Stimulated activated CD8-positive, alpha-beta memory T cell treated with anti-CD3 and anti-CD28 coated beads, Interleukin-4, amount 100 ng/mL, for 1 hour (primary cell): ENCODE measurements at places on chromosomes 2 and 18.

GRCh38 chr2:117222809-117223208 lies 591.7 kb upstream of the DDX18 start:
- no peak for DNase-seq

GRCh38 chr18:11115276-11115675 lies 34.1 kb downstream of the PIEZO2 start:
- DNase-seq = no peak

DNA sequence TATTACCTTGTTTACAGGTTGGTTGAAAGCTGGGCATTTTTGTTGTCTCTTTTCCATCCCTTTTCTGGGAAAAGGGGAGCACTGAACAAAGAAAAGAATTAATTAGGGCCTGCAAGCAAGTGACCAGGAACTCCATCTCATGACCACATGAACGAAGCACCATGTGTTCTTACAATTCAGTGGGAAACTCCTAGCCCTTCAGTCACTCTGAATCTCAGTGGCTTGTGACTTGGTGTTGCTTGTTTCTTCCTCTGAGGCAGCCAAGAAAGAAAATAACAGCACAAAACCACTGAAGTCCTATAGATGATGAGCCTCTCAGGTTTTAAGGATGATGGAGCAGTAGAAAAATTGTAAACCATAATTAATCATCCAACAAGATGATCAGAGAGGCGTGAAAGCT lies 129.1 kb upstream of the CAB39 start:
- no peak for DNase-seq

- DNase-seq = no peak
These were observed 6.8 kb downstream of the ACTR1B start for GRCh38 chr2:97656905-97657587.

DNA sequence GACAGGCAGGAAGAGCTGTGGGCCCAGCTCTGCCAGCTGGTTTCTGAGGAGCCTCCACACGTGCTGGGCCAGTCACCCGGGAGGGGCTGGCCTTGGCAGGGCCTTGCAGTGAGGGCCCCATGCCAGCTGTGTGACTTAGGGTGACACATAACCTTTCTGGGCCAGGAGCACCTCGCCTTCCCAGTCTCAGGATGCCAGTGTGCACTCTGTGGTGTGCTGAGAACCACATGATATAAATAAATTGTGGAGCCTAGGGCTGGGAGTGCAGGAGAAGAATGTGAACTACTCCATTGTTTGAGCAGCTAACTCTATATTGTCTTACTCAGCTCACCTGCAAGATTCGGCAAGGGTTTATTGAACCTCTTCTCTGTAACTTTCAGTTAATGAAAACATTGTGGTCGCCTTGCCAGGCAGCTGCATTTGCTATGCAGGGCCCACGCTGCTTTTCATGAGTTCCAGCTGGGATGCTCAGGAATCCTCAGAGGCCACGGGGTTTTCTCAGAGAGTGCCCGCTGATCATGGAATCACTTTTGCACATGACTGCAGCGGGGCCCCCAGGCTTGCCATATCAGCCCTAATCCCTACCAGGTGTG lies 222.3 kb downstream of the SH3RF3 start:
- DNase-seq = no peak

DNA sequence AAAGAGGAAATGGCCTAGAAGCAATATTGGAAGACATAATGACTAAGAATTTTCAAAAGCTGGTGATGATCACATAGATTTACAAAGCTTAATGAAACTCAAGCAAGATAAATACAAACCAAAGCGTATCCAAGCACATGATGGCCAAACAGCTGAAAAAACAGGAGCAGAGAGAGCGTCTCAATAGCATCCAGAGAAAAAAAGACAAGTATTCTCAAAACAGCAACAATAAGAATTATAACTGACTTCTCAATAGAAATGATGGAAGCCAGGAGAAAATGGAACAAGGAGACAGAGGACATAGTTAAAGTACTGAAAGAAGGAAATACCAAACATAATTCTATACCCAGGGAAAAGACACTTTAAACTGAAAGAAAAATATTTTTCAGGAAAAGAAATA lies 437.2 kb upstream of the TNP1 start:
- DNase-seq = no peak

DNA sequence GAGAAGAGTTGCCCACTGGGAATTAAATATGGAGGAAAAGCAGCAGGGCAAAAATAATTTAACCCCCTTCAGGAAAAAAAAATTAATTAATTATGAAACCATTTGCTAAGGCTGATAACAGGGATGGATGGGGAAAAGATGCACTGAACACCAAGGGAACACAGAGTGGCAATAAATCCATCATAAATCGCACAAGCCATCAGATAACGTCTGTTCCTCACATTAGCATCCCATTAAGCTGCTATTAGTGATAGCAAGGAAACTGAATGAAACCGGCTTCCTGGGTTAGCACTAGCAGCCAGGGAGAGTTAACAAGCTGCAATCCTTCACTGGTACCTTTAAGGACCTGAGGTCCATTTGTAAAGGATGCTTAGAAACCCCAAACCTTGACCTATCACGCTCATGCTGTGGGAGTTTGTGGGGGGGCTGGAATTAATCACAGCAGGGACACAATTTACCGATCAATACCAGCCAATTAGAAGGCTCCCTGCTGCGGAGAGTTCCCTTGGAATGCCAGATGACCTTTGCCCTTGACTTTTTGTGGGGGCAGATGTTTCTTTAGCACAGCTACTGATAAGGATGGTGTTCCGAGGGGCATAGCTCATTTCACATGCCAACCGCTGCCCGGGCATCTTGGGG lies 175.5 kb upstream of the KLF7 start:
- no peak for DNase-seq

- DNase-seq = no peak
These were observed 952 bp downstream of the ELMOD3 start for GRCh38 chr2:85355521-85355920.

DNA sequence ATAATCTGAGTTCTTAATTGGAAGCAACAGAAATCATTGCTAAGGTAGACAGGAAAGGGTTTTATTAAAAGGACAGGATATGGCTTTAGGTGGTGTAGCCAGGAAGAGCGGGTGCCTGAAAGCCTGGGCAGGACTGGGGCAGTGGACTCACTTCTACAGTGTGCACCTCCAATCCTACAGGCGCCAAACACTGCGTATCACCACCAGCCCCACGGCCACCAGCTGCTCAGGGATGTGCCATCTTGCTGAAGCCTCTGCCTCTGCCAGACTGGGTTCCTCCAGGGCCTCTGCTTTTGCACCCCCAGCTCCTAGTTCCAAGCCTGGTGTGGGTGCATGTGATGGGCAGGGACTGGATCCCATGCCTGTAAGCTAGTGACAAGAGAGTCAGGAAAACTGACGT lies 29.7 kb upstream of the DPYSL5 start:
- DNase-seq = no peak

DNA sequence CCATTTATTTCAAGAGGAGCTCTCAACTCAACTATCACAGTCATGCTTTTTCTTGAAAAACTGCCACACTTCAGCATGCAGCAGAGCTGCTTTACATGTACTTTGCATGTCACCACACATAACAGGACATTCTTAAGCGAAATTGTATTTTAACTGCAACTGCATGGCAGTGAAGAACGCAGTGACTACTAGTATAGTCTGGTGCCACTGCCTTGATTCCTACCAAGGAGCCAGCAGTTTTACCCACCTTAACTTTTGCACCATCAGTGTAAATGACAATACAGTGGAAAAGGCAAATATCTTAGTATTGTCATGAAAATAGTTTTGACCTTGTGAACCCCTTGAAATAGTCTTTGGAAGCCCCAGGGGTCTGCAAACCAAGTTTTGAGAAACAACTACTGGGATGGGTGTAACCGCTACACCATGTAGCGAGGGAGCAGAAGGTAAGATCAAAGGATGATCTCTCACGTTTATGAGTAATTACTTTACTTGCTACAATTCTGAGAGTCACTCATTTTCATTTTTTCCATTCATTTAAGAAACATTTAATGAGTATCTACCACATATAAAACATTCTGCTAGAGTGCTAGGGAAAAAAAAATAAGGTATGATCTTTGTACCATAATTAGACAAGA lies 32.3 kb upstream of the MPP4 start:
- no peak for DNase-seq

- no peak for DNase-seq
These were observed 403.8 kb upstream of the HS6ST1 start for GRCh38 chr2:128722489-128722888.
